ENCODE measurements at places on chromosomes 7 and 10.

- DNase-seq: no peak
Observed at GRCh38 chr10:124802313-124802675, 675 bp downstream of the ABRAXAS2 start.

GRCh38 chr10:105952153-105952552 is 1212.4 kb downstream of the SORCS1 start:
- DNase-seq: no peak

DNA sequence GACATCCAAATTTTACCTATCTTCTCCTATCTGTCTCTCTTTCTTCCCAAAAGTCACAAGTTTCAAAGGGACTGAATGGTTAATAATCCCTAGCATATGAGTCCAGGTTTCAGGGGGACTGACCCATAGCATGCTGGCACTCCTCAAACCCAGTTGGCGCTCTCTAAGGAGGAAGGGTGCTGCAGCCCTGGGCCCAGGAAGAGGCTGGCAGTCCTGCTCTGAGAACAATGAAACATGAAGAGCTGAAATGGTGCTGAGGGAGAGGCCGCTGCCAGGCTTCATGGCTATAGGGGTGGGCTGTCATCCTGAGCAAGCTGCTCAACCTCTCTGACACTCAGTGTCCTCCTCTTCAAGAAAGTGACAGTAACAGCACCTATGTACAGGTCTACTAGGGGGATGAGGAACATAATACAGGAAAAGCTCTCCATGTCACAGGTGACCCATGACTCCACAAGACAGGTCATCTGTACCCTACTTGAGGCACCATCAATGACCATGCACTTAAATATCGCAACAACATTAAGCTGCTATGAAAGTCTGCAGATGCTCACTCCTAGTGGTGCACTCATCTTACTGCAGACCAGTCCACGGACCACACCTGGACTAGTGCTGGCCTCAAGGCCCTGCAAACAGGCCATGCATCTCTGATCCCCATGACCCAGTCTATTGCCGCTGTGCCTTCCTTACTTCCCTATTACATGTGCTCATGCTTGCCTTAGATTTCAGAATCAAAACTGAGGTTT is 17.0 kb downstream of the COBL start:
- no peak for DNase-seq

- peak; percentile 30 for DNase-seq
Observed at GRCh38 chr10:5890452-5890915, 441 bp downstream of the FBH1 start.

DNA sequence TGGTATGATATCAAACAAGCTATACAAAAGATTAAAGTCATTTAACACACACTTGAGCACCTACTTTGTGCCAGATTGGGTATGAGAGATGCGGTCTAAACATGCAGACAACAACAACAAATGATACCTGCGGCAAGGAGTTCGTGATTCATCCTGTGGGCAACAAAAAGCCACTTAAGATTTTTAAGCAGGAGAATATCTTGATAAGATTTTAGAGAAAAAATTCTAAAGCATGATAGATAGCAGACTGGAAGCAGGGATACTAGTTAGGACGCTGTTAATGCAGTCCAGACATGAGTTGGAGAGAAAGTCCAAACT is 1.6 kb upstream of the KBTBD2 start:
- DNase-seq: no peak

DNA sequence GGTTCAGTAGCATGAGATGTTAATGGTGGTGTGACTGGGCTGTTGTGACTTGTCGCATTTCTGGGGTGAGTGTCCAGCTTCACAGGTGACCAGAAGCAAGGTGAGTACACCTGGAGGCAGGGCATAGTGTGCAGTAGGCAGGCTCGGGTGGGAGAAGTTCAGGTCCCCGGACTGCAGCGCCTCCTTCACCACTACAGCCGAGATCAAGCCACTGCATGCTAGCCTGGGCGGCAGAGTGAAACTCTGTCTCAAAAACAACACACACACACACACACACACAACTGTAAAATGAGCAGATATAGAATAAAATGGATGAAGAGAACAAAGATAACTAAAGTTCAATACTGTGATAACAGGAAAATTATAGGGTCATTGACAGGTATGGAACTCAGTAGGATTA is 11.1 kb upstream of the PARD3 start:
- no peak for DNase-seq

DNA sequence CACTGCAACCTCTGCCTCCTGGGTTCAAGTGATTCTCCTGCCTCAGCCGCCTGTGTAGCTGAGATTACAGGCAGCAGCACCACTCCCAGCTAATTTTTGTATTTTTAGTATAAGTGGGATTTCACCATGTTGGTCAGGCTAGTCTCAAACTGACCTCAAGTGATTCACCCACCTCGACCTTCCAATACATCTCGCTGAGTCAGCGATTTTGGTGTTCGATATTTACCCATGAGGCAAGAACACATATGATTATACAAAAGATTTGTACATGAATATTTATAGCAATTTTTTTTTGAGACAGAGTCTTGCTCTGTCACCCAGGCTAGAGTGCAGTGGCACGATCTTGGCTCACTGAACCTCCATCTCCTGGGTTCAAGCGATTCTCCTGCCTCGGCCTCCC is 19.8 kb downstream of the PNLIP start:
- DNase-seq: no peak

DNA sequence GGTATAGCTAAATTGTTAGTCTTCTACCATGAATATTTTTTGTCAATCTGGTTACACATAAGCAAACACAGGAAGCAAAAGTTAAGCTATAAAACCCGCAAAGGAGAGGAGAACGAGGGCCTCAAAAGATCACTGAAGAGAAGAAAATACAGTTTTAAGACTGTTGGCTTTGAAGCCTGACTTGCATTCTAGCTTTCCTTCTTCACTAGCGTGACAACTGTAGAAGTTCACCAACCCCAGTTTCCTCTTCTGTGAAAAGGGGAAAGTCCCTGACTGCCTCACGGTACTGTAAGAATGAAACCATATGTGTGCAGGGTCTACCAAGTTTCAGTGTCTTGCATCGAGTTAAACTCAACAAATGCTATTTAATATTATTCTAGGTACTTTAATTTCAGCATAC is 7.5 kb upstream of the LRRN3 start:
- no peak for DNase-seq

GRCh38 chr10:6038071-6038631 is 24.0 kb downstream of the IL2RA start:
- DNase-seq: no peak

- no peak for DNase-seq
Observed at GRCh38 chr10:29569795-29570194, 65.0 kb downstream of the SVIL start.

GRCh38 chr10:42519761-42520460 is 118.5 kb downstream of the ZNF33B start:
- no peak for DNase-seq

DNA sequence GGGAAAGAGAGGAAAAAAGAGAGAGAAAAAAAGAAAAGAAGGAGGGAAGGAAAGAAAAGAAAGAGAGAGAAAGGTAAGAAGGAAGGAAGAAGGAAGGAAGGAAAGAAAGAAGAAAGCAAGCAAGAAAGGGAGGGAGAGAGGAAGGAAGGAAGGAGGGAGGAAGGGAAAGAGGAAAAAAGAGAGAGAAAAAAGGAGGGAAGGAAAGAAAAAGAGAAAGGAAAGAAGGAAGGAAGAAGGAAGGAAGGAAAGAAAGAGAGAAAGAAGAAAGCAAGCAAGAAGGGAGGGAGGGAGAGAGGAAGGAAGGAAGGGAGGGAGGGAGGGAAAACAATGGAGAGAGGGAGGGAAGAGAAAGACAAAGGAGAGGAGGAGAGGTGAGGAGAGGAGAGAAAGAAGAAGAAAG is 135.3 kb downstream of the HECW1 start:
- no peak for DNase-seq

DNA sequence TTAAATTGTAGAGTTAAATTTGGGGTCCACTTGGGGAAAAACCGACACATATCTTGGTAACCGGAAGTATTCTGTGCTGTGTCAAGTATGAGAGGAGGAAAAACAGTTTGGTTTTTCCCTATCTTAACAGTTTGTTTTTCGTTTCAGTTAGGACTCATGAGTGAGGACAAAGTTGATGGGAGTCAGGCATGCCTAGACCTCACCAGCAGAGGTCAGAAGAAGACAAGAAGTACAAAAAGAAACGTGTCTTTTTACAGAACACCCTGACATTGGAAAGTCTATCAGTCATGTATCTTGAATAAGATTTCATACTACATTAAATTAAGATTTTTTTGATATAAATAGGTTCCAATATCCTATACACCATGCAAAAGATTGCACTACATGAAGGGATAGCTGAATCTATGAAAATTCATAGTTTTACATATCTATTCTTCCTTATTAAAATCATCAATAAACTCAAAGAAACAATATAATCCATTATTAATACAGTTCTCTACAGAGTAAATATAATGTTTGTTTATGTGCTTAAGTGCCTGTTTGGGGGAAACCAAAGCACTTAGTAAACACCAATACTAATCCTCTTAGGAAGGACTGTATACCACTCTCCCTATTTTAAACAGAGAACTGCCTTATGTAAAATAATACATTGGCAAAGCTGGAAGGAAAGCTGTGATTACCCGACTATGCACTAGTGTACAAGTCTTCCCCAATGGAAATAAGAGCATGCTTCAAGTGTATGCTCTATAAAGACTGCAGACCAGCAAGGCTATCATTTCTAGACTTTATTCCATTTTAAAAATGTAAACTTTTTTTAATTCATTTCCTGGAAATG is 95.6 kb downstream of the USP6NL start:
- DNase-seq: no peak

- no peak for DNase-seq
Observed at GRCh38 chr10:23493711-23494110, 54.8 kb downstream of the OTUD1 start.

DNA sequence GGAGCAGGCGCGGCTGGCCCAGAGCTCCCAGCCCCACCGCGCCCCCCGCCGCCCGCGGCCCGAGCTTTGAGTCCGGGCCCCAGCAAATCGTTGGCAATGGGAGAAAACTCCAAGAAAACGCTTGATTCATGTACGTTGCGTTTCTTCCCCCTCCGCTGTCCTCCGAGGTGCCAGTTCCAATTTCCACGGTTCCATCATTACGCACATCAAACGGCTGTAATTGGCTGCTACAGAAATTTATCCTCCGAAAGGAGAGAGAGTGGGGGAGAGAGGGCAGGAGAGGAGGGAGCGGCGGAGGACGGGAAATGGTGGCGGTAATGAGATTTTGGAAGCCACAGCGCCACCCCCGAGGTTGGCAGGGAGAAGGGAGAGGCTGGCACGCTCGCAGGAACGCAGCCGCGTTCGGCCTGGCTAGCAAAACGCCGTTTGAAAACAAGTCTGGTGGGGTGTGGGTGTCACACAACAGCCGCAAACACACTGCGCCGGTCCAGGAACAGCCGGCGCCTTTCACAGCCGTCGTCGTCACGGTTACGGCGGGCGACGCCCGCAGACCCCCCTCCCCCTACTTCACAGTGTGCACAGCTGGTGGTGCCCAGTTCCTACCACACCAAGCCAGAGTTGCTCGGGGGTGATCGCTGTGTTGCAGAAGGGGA is 57.5 kb downstream of the UNCX start:
- peak; percentile 29 for DNase-seq

GRCh38 chr10:80468002-80468401 is 13.9 kb downstream of the TSPAN14 start:
- DNase-seq: no peak

- no peak for DNase-seq
Observed at GRCh38 chr7:22361320-22361719, 4.4 kb upstream of the RAPGEF5 start.

GRCh38 chr10:84087202-84087601 is 52.1 kb upstream of the GHITM start:
- DNase-seq: no peak

DNA sequence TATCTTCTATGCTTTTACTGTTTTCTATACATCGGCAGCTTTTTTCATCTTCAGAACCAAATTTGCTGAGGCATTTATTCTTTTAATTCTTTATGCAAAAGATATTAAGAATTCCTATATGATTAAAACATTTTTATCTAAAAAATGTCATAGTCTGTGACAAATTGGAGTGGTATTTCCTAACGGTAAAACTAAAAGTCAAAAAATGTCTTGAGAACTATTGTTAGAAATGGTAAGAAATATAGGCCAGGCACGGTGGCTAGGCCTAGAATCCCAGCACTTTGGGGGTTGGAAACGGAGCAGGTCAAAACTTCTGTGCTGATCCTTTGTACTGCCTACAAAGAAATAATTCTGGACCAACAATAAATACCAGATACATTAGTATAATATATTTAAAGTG is 57.7 kb upstream of the PRR15 start:
- DNase-seq: no peak

GRCh38 chr7:24756545-24757352 is 515 bp downstream of the GSDME start:
- DNase-seq: peak; percentile 59
